CD8-positive, alpha-beta memory T cell (primary cell): ENCODE measurements at places on chromosomes 2 and 18. TPM values are rescaled to one million over a fixed set of nuclear protein-coding genes. Genes with fewer than 3 reads are reported as not detected.

NEU2 gene
- not detected for polyA plus RNA-seq

SNTG2 gene
- 0.30 TPM for polyA plus RNA-seq

TWIST2 gene
- polyA plus RNA-seq, result not detected

DNAH7 gene
- polyA plus RNA-seq, result not detected

PRADC1 gene
- 27.2 TPM for polyA plus RNA-seq

KCNIP3 gene
- polyA plus RNA-seq, result not detected

TNFRSF11A gene
- 0.12 TPM for polyA plus RNA-seq

BMP10 gene
- not detected for polyA plus RNA-seq

FER1L5 gene
- not detected for polyA plus RNA-seq

OR6B3 gene
- not detected for polyA plus RNA-seq

CD28 gene
- polyA plus RNA-seq, result 61.1 TPM

EFEMP1 gene
- not detected for polyA plus RNA-seq

RIT2 gene
- polyA plus RNA-seq, result not detected

AQP12B gene
- not detected for polyA plus RNA-seq

DNER gene
- polyA plus RNA-seq, result not detected

CRYGC gene
- not detected for polyA plus RNA-seq

LAMA1 gene
- polyA plus RNA-seq, result not detected

HOXD9 gene
- not detected for polyA plus RNA-seq

NR4A2 gene
- 25.5 TPM for polyA plus RNA-seq

MC4R gene
- not detected for polyA plus RNA-seq

IL36G gene
- not detected for polyA plus RNA-seq

ACADL gene
- not detected for polyA plus RNA-seq

C2orf78 gene
- polyA plus RNA-seq, result not detected

MDH1B gene
- 0.15 TPM for polyA plus RNA-seq

NETO1 gene
- polyA plus RNA-seq, result not detected

DPYSL5 gene
- polyA plus RNA-seq, result not detected

FABP1 gene
- not detected for polyA plus RNA-seq

RAB6C gene
- polyA plus RNA-seq, result not detected

GULP1 gene
- not detected for polyA plus RNA-seq

HOXD13 gene
- polyA plus RNA-seq, result not detected

SUPT7L gene
- polyA plus RNA-seq, result 24.6 TPM

PPIL3 gene
- 25.2 TPM for polyA plus RNA-seq

EMILIN1 gene
- polyA plus RNA-seq, result 0.85 TPM

OTOF gene
- 1.7 TPM for polyA plus RNA-seq

ANKRD53 gene
- 0.16 TPM for polyA plus RNA-seq

EVA1A gene
- not detected for polyA plus RNA-seq

NEURL3 gene
- polyA plus RNA-seq, result not detected

SERPINB3 gene
- not detected for polyA plus RNA-seq

MYCN gene
- polyA plus RNA-seq, result not detected

CLEC4F gene
- polyA plus RNA-seq, result not detected

DAW1 gene
- polyA plus RNA-seq, result not detected

SIX3 gene
- not detected for polyA plus RNA-seq

RTTN gene
- polyA plus RNA-seq, result 3.2 TPM

NOL4 gene
- not detected for polyA plus RNA-seq

SNORC gene
- not detected for polyA plus RNA-seq

CD8B2 gene
- polyA plus RNA-seq, result 10.2 TPM

KDM3A gene
- polyA plus RNA-seq, result 21.1 TPM

GTF2A1L gene
- not detected for polyA plus RNA-seq

ATOH8 gene
- polyA plus RNA-seq, result not detected

LNPK gene
- 17.5 TPM for polyA plus RNA-seq

SATB2 gene
- polyA plus RNA-seq, result not detected
